Right ventricle myocardium superior (tissue), 1 donor: ENCODE measurements at places on chromosomes 16 and 17.

DNA sequence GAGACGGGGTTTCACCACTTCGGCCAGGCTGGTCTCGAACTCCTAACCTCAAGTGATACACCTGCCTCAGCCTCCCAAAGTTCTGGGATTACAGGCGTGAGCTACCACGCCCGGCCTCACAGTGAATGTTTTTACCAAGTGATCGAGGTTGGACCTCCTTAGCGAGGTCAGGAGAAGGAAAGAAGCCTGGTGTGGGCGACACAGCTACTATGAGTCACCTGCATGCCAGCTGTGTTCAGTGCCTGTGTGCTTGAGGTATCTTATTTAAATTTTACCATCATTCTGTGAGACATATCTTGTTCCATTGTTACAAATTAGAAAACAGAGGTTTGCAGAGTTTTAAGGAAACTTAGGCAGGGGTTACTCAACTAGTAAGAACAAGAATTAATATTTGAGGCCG lies 174.8 kb upstream of the DYNLRB2 start:
- no peak for DNase-seq

GRCh38 chr16:1308977-1309885 lies at the start of gene UBE2I:
Gene UBE2I (plus strand): TSS chr16:1309636. CDS start chr16:1314031, 4,395 bp downstream.
- peak; percentile 96 for DNase-seq

DNA sequence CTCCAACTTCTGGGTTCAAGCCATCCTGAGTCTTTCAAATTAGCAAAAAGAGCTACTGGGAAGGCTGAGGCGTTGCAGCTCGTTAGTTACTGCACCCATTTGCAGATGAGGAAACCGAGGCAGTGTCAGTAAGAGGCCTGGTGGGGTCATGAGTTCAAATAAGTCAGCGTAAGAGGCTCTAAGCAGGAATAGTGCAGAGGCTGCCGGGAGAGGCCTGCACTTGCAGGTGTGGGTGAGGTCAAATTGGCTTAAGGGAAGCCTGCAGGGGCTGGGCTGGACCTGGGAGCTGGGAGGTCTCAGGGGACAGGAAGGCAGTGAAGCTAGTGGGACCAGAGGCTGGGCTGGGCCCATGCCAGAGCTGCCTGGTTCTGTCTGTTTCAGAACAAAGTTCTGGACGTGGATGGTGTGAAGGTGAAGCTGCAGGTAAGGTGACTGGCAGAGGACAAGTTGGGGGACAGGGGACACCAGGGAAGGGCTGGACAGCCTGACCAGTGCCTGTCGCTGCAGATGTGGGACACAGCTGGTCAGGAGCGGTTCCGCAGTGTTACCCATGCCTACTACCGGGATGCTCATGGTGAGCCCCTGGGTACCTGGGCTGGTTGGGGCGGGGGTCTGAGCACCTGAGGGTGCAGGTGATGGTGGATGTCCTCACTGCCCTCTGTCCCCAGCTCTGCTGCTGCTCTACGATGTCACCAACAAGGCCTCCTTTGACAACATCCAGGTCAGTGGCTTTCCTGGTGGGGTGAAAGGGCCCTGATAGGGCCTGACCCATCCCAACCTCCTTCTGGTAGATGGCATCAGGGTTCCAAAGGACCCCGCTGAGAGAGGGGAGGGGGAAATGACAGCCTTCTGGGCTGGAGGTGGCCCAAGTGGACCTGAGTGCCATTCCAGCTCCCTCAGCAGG lies 3.0 kb downstream of the RAB26 start:
- no peak for DNase-seq

DNA sequence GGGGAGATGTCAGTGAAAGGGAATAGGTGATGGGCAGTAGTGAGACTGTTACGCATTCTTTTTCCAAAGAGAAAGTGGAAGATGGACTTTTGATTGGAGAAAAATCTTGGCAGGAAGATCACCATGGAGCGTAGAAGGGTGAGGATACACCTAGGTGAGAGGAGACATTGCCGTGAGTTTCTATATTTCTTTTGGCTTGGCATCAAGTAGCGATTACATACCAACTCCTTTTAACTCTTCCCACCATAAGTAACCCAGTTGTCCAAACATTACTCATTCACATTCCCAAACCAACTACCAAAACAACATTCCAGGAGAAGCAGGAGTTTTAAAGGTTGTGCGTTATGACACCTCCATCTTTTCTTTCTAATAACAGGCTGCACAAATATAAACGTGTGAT lies 10.7 kb upstream of the KRT28 start:
- no peak for DNase-seq

- no peak for DNase-seq
Measured at GRCh38 chr16:12345349-12345748, 368.8 kb downstream of the SNX29 start.

GRCh38 chr16:11201498-11202259 lies 54.3 kb downstream of the SOCS1 start:
- no peak for DNase-seq

DNA sequence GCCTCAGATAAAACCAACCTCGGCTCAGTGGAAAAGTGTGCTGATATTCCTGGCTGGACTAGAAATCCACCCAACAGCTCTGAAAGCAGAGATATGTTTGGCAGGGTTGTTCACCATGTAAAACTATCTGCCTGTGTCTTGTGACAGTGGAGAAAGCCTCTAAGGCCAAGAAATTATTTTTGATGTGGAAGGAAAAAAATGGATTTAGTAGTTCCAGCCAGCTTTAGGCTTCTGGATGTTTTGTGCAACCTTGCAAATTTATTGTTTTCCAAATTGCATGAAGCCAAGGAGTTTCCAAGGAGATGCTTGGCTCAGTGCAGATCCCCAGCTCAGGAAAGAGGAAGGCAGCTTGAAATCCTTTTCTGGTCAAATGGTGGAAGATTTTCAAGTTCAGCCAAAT lies 31.6 kb downstream of the TEKT5 start:
- no peak for DNase-seq

DNA sequence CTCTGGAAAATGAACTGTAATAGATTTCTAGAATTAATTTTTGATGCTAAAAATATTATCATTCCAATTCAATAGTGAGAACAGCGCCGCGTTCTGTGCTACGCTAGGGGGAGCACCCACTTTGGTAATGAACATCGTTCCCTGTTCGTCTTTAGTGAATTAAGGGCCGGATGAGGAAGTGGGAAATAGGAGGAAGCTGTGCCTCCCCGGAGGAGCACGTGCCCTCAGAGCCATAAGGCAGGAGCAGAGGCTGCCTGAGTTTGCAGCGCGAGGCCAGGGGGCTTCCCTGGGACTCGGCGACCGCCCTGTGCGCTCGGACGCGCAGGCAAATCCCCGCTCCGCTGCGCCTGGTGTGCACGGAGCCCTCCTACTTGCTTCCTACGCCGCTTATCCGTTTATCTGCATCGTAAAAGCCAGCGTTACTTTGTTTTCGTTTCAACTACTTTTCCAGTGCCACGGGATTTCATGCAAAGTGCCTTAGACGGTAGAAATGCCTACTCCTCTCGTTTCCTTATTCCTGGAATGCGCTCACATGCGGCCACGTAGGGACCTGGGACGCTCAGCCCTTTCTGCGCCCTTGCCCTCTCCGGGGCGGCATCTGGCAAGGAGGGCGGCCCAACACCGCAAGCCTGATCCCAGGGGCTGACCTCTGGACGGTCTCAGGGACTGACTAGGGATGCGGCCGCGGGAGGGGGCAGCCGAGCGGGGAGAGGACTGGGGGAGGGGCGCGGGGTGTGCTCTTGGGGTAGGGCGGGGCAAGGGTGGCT lies 76.4 kb downstream of the KCNJ12 start:
- DNase-seq: peak; percentile 72

DNA sequence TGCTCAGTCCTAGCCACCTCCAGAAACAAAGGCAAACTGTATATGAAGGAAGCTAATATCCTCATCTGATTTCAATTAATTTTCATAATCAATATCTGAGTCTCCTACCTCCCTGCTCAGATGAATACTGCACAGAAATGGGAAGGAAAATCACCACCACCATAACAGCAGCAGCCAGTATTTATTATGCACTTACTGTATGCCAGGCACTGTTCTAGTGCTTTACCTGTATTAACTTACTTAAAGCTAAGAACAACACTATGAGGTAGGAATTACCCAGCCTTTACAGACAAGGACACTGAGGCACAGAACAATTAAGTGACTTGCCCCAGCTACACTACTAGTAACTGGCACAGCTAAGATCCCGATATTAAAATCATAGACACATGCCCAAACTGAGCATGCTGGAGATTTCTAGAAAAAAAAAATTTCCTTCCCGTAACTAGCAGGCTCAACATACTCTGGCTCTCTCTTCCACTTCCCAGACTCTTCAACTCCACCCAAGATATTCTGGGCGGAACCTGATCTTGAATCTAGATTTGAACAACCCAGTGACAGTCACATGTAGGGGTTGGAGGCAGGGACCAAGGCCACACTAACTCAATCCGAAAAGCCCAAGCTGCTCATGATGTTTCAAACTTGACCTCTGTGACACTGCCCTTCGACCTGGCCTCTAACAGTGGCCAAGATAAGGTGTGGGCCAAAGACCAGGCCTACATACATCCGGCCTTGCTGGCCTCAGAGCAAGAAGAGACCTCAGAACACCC lies 3.9 kb downstream of the TRIM25 start:
- no peak for DNase-seq

- no peak for DNase-seq
Measured at GRCh38 chr17:50863221-50863843, 2.8 kb downstream of the TOB1 start.

GRCh38 chr16:56870276-56870888 lies 5.4 kb downstream of the SLC12A3 start:
- DNase-seq: no peak

GRCh38 chr16:23896832-23897821 lies 61.3 kb downstream of the PRKCB start:
- no peak for DNase-seq

DNA sequence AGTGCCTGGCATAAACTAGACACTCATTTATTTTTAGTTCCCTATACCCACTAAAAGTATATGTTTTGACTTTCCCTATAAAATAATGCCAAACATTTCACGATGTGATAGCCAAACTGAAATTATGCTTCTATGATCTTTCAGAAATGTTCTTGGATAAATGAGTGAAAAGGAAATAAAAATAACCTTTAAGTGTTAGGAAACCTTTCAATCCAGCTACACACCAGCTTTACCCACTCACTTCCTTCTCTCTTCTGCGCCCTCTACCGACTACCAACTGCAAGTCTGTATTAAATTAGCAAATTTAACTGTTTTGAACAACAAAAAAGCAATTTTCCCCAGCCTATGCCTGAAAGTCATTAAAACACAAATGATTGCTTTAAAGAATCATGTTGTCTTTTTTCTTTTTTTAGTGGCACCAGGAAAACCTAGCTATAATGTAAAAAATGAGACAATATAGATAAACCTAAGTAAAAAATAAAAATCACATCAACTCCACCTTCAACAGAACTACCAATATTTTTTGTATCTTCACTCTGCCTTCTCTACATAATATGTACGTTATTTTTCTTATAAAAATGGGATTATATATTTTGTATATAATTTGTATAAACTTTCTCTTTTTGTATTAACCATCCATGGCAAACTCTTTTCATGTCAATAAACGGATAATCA lies 13.2 kb upstream of the TMEM100 start:
- no peak for DNase-seq

- no peak for DNase-seq
Measured at GRCh38 chr17:59311051-59311468, 20.4 kb upstream of the YPEL2 start.

DNA sequence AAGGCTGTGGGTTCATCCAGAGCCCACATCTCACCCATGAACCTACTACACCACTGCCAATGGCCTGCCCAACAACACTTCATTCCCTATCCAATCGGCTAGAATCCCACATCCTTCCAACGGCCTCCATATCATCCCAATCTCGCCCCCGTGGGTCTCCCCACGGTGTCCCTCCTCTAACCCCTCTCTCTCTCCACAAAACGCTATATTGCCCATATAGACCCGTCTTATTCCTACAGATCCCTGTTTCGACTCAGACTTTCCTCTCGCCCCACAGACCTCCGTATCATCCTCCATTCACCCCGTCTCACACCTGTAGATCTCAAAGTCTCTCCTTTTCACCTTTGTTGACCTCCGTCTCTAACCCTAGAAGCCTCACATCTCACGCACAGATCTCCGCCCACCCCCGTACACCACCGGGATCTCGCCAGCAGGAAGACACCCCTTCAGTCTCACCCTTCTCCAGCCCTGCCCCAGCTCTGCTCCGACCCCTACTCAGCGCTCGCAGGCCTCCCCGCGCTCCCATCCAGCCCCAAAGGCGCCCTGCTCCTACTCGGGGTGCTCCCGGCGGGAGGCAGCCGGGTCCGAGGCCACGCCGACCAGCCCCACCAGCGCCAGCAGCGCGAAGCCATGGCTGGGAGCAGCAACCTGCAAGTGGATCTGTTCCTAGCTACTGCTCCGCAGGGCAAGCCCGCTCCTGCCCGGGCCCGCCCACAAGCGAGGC lies at the start of gene FDXR:
FDXR (minus strand) TSS at position 682 of the 724 bp plus-strand sequence; CDS start at position 632, 50 bp downstream.
- DNase-seq: no peak

DNA sequence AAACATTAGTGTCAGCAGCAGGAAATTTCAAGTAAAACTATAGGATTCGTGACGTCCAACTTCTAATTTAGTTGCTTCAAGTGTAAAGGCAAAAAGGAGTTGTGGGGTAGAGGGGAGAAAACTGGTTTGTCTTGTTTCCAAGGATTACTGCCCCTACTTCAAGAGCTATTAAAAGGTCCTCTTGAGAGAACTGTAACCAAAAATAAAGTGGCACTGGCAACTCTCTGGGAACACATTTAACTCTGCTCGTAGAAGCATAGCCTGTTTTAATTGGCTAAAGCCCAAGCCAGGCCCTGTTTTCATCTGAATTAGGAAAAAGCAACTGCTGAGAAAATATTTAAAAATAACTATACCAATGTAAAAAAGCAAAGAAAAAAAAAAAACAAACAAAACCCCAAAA lies 51.8 kb upstream of the AKAP1 start:
- DNase-seq: no peak

DNA sequence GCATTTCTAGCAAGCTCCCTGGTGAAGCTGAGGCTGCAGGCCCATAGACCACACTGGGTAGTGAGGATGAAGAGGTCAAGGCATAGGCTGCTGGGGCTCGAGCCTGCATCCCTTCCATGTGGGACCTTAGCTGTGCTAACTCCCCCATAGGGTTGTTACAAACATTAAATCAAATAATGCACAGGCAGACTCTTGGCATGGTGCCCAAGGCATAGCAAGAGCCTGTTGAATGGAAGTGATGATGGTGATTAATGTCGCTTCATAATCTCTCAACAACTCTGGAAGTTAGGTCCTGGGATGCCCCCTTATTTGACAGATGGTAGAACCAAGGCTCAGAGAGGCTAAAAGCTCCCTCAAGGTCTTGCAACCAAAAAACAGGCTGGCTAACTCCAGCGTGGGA lies 283.9 kb upstream of the EEF2KMT start:
- DNase-seq: no peak
